ENCODE measurements at places on chromosomes 3 and 15.

GRCh38 chr3:157660847-157661246 lies 157.6 kb upstream of the VEPH1 start:
- no peak for DNase-seq

DNA sequence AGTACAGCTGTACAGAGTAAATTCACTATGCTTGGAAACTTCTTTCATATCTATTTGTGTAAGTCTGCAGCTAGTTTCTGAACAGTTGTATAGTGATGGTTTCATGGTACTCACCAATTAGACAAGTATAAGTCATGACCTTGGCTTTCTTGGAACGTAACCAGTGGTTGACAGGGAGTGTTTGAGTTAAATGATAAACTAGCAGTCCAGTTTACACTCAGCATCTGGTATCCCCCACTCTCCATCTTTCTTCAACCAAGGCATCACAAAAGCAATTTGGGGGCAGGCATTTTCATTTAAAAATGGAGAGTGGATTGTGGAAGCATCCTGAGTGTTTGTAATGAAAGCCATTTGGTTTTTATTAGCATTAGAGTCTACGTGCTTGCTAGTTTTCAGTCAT lies 26.0 kb downstream of the MME start:
- DNase-seq: no peak

DNA sequence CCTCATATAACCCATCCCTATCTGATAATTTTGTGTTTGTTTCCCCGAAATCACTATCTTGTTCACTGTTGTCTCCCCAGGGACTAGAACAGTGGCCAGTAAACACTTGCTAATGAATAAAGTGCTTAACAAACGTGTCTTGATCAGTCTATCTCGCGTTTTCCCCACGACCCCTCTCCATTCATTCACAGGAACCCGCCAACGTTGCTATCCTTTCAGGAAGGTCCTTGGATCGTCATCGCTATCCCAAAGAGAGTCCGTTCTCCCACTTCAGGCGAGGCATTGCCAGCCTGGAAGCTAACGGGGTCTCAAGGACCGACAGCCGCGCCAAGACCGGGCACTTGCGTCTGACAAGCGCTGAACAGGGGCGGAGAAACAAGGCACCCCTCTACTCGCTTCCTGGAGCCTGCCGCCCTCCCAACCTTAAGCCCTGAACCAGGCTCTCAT lies 344 bp downstream of the LINS1 start:
- no peak for DNase-seq

DNA sequence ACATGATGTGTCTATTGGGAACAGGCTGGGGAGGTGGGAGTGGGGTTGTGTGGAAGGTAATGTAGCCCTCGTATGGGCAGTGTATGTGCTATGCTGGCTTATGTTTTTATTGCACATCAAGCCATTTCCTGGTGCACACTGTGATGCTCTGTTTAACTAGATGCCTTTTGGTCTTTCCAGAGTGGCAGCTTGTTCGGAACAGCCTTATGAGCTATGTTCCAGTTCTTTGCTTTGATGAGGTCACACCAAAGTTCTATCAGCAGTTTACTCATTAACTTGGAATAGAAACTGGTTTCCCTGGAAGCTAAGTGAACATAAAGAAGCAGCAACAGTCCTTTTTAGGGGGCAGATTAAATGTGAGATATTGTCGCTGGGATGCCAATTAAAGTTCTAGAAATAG lies 133.9 kb downstream of the DIPK2A start:
- DNase-seq: no peak

- DNase-seq: no peak
These were observed 3.8 kb downstream of the CMTM7 start for GRCh38 chr3:32395496-32395895.

DNA sequence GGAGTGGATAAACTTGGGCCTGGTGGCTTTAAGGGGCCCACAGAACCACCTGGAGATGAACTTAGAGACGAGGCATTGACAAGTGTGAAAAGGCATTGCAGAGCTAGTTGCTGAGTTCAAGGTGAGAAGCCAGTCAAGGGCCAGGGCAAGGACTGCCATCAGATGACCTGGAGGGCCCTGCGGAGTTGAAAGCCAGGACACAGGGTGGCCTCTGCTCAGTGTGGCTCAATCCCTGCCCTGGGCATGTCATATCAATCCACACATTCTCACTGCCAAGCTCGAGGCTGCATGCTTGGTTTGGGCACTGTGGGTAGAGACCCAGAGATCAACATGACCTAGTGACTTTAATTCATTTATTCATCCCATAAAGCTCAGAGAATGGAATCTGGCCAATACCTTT lies 9.2 kb downstream of the PAQR5 start:
- no peak for DNase-seq

DNA sequence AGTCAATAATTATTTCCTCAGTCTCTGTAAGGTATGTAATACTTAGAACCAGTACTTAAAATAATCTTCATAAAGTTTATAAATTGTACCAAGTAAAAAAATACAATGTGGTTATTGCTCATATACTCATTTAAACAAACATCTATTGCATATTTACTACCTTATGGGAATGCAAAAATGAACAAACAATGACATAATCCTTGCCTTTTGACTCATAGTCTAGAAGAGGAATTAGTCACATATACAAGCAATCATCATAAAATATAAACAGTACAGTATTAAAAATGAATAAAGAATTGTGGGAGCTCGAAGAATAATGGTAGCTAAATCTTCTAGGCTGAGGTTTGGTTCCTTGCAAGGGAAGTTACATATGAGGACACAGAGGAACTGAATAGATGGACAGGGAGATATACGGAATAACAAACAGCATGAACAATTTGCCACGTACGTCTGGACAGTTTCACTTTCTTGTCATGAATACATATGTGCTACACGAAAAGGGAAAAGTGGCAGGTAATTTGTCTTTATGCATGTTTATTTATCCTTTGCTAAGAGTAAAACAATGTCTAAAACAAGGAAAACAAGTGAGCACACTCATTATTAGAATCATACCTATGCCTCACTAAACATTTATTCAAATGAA lies 17.2 kb downstream of the IMPG2 start:
- no peak for DNase-seq

GRCh38 chr3:87805670-87806069 lies 253.1 kb downstream of the CGGBP1 start:
- DNase-seq: no peak

GRCh38 chr3:173556546-173556945 lies 159.0 kb downstream of the NLGN1 start:
- DNase-seq: no peak

DNA sequence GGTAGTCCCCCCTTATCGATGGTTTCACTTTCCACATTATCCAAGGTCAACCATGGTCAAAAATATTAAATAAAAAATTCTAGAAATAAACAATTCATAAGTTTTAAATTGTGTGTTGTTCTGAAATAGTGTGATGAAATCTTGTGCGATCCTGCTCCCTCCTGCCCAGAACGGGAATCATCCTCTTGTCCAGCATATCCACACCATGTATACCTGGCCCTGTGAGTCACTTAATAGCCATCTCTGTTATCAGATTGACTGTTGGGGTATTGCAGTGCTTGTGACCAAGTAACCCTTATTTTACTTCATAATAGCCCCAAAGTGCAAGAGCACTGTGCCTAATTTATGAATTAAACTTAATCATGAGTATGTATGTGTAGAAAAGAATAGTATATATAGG lies 19.1 kb downstream of the FAM81A start:
- no peak for DNase-seq

- DNase-seq: no peak
These were observed 125.3 kb upstream of the BCL6 start for GRCh38 chr3:187870360-187871203.

DNA sequence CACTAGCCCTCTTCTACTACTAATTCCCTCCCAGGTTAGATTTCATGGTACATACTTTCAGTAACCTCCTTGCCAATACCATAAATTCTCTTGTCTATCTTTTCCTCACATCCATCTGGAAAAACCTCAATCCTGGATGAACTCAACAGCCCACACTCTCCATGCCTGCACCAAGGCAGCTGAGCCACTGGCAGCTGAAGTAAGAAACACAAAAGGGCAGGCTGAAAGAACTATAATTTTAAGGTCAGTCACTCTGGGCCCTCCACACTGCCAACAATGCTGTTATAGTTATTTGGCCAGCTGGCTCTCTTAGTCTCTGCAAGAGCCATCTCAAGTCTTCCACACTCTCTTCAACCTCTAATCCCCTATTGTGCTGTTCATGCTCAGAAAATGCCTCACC lies 15.1 kb upstream of the TIPARP start:
- DNase-seq: no peak

- DNase-seq: no peak
These were observed 120.0 kb downstream of the SLCO3A1 start for GRCh38 chr15:91973481-91973880.

- DNase-seq: no peak
These were observed 40.6 kb upstream of the CGNL1 start for GRCh38 chr15:57335719-57336118.

- no peak for DNase-seq
These were observed 263.1 kb downstream of the ADAMTS17 start for GRCh38 chr15:100078511-100079220.

All from Peyer's patch (tissue), 4 donors.